ENCODE measurements at places on chromosomes 1 and 21. TPM values are rescaled to one million over a fixed set of nuclear protein-coding genes. Genes with fewer than 3 reads are reported as not detected.
A peak's percentile ranks its signal among the peaks of the same experiment; 100 is the strongest.

DNA sequence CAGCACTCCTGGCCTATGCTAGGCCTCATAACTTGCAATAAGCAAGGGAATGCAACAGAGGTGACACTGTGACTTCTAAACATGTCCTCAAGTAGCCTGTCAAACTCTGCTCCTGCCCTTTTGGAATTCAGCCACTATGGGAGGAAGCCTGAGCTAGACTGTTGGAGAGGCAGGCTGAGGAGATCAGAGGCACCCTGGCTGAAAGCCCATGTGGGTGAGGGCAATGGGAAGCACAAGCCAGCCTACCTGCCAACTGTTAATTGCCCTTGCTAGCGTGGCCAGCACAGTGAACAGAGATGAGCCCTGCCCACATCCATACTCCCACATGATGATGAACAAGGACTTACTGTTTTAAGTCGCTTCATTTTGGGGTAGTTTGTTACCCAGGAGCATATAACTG lies 17.7 kb downstream of the GNB1 start:
- no peak for DNase-seq

DNA sequence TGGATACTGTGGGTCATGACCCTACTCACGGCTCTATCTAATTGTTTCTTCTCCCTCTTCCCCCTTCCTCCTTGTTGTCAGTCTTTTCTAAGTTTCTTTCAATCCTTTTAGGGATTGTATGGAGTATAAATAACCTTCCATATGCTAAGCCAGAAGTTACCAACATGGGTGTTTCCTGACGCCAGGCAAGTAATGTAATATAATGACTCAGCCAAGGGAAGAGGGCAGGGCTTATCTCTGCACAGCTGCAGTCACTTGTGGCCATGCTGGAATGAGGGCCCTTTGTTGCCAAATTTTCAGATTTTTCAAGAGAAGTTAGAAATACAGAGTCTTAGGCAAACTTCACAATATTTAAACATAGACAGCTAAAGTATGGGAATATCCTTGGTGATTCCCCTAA lies 194.6 kb downstream of the ST6GALNAC3 start:
- DNase-seq, result no peak

DNA sequence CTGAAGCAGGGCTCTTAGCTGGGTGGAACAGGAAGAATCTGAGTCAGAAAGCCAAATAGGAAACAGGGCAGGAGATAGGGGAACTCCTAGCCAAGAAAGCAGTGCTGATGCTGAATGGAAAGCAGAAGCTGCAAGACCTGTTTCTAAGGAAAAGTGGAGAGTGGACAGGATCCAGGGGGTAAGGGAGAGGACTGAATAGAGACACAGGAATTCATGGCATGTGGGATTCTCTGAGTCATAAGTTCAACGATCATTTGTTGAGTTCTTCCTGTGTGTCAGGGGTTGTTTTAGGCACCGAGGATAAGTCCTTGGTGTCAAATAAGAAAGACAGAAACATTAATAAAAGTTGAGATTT lies 153.8 kb upstream of the FGGY start:
- no peak for DNase-seq

DNA sequence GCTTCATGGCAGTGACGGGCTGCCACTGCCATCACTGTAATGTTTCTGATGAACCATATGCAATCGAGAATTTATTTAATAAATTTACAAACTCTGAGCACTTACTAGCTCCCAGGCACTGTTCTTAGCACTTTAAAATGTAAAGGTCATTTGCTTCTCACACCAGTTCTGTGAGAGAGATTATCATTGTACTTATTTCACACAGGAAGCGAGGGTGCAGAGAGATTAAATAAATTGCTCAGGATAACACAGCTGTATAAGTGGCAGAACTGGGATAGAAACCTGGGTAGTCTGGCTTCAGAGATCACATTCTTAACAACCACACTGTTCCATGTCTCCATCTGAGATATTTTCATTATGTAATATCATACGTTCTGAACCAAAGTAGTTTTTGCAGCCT lies 119.9 kb downstream of the MAST2 start:
- DNase-seq, result no peak

DNA sequence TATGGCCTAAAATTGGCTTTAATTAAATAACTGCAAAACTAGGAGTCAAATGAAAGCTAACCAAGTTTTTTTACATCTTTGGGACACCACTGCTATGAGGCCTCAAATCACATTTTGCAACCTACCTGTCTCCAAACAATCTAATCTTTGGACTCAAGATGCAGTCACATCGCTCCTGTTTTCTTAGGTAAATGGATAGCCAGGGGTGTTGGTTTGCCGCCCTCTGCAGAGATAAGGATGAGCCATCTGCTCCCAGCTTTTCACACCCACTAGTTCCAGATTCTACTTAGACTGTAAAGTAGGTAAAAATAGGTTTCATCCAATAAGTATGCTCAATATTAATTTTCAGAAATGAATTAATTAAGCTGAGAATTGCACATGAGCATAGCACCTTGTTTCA lies 456.5 kb downstream of the KIF26B start:
- no peak for DNase-seq

S100A7 gene
- total RNA-seq, result not detected

DNA sequence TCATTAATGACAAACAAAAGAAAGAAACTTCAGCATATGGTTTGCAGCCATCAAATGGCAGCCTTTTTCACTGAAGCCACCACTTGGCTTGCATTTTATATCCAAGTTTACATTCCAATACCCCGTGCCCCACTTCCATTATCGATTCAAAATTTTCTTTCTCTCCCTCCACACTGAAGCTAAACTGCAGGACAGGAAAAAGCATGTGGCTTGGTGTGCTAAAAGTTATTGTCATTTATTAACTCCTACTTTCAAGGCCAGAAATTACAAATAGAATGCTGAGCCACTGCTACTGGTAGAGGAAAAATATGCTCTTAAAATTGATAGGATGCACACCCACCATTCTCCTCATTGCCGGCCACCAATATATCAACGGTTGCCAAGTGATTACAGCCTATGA lies 351.6 kb upstream of the DUSP10 start:
- no peak for DNase-seq

DNA sequence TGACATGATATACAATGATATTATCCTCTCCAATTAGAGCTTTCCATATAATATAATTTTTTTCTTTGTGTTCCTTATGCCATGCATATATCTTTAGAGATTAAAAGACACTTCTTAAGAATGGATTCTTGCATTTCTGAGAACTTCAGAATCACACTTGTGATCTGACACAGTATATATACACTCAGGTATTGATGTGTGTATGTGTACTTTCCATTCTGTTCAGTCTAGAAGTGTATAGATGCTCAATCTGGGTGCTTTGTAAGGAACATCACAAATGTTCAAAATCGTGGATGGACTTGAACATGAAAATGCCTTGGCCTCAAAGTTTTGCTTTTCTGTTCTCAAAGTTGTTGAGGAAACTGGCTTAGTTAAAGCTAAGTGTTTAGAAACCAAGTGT lies 102.7 kb downstream of the FGGY start:
- no peak for DNase-seq

DNA sequence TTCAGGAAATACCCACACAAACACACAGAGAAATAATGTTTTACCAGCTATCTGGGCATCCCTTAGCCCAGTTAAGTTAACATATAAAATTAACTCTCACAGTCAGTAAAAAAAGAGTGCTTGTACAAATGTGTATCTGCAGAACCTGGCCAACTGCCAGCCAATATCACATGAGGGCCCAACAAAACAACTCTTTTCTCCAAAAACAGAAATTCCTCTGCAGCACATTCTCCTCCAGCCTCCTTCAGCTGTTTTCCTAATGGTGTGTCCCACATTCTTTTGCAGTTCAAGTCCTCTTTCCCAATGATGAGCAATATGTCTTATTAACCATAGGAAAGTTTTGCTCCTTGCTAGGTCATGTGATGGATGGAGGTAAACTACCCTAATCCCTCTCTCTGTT lies 75.5 kb downstream of the LRRC7 start:
- DNase-seq, result no peak

DNA sequence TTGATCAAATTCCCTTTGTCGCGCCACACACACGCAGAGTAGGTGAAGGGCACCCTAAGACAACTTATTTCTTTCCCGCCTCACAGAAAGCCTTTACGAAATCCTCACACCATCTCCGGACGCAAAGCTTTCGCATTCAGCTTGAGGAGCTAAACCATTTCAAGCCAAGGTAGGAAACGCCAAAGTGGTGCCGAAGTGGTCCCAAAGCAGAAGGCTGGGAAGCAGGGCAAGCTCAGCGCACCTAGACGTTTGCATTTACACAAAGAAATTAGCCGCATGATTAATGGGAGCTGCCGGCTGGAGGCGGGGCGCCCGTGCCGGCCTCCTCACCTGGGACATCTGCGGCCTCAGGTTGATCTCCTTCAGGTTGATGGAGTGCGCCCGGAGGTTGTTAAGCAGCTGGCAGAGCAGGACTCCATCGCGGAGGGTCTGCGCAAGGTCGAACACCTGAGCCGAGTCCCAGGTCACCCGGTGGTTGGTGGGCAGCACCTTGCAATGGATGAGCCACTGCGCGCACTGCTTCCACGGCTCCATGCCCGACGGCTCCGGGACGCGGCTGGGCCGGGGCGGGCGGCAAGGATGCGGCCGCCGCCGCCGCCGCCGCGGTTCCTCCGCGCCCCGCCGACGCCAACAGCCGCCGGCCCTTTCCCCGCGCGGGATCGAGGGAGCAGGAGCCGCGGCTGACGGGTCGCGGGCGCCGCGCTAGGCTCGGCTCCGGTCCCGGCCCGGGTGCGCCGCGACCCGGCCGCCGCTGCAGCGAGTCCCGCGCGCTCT lies 457 bp downstream of the VAV3 start:
- DNase-seq, result no peak

DNA sequence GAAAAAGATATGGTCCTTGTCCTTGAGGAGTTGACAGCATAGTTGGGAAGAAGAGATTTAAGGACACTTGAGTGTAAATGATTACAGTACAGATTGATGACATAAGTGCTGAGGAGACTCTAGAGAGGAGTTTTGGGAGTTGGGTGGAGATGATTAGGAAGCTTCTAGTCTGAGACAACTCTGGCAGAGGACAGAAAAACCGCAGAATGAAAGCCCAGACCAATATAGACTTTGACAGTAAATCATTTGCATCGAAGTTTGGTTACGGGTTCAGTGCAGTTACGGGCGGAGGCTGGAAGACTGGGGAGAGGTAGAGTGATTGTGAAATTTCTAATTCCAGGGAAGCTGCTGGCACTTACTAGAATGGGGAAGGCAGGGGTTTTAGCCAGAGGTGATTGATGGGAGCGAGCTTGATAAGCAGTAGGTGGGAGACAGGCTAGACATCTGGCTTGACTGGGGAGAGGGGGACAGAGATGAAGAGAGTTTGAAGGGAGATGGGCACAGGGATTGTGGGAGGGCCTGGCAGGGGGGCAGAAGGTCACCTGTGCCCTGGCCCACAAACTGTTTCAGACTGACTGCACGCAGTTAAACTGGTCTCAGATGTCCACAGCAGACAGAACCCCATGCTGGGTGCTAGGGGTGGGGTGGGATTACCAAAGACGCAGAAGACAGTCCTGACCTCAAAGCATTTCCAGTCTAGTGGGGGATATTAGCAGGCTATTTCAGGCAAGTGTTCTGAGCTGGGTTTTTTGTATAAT lies 20.1 kb downstream of the SH2D2A start:
- DNase-seq, result no peak

ALG14 gene
- total RNA-seq, result 8.6 TPM

GRCh38 chr1:112800289-112800688 lies 85.2 kb upstream of the PPM1J start:
- no peak for DNase-seq

DNA sequence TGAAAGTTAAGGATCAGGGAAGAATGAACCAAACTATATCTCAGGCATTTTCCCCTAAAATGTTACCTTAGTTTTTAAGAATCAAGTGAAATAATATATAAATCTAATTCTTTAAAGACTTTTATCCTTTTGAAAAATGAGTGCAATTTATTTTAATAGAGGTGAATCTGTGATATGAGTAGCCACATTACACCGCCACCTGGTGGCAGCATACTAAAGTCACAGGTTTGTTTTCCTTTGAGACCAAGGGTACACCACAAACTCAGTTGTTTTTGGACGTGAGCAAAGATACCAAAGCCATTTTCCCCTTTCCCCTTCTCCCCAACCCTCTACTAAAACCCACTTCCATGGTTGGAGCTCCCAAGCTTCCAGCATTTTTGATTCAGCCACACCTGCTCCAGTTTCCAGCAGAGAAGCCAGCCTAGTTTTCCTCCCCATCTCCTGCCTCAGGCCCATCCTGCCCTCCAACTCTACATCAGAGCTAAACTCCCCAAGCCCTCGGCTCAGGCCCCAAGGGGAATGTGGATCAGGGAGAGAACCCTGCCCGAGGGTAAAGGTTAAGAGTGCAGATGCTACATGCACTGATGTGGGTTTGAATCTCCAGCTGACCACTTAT lies 22.9 kb upstream of the LDLRAP1 start:
- DNase-seq, result peak; percentile 83

ITGB2 gene
- total RNA-seq, result 20.0 TPM

GLMN gene
- total RNA-seq, result 7.9 TPM

GRCh38 chr1:7705048-7705907 lies 65.8 kb upstream of the VAMP3 start:
- peak; percentile 31 for DNase-seq

DNA sequence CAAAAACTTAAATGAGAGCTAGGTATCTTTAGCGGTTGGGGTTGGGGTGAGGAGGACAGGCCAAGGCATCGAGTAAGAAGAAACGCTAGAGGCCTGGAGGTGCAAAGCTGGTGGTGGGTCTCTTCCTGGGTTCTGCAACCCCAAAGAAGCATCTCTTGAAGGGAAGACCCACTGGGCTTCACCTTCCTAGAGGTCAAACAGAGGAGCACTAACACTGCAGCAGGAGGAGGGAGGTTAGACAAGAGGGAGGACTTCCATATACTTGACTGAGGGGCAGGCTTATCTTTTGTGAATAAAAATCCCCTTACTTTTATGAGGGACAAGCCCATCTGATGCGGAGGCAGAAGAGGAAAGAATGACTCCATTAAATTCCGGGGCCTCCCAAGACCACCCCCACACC lies 2.5 kb downstream of the MEX3A start:
- DNase-seq, result no peak

KRTAP11-1 gene
- not detected for total RNA-seq

LHX8 gene
- not detected for total RNA-seq
